ENCODE measurements at places on chromosomes 3 and 15.
A peak's percentile ranks its signal among the peaks of the same experiment; 100 is the strongest.

DNA sequence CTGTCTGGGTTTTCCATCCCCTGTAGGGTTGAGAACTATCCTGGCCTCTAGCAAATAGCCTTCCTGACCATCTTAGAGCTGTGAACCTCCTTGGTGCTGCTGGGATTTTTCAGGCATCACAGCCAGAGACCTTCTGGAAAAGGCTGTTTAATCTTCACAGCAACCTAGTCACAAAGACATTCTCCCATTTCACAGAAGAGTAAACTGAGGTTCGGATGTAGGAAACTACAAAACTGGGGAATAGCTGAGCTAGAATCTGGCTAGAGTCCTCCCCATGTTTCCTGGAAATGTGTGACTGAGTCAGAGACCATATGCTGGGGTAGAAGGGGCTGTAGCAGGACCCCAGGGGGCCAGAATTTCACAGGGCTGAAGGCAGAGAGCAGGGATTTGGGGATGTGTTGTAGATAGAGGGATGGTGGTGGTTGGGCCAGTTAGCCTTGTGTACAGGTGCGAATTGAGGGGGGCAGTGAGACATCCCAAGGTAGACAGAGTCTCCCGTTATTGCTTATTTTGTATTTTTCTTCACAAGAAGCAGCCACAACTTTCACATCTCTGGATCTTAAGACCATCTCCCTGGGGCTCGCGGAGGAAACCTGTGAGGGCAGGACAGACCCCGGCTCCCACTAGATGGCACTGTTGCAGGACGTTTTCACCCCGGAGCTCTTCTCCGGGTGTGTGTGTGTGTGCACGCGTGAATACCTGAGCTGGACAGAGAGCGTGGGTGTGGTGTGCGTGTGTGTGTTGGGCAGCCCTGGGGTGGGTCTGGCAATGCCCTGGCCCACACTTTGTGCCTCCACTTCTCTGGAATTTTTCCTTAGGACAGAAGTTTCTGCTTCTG is 66.9 kb upstream of the PRR23C start:
- peak; percentile 39 for DNase-seq

GRCh38 chr15:38065721-38066345 is 131.4 kb downstream of the TMCO5A start:
- DNase-seq, result no peak

DNA sequence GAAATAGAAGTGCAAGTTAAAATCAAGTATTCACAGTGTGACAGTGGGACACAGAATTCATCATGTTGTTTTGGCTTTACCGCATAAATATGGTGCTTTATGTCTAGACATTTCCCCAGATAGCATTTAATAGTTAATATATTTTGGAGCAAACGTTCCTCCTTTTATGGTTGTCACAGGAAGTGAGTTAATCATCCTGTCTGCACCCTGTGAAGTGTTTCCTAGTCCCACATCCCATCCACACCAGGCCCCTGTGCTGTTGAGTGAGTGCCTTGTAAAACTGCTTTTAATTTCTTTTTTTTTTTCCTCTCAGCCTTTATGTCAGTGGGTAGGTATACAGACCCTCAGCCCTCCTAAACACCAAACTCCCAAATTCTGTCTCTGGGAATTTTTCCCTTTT is 393.7 kb downstream of the FEZF2 start:
- DNase-seq, result no peak

DNA sequence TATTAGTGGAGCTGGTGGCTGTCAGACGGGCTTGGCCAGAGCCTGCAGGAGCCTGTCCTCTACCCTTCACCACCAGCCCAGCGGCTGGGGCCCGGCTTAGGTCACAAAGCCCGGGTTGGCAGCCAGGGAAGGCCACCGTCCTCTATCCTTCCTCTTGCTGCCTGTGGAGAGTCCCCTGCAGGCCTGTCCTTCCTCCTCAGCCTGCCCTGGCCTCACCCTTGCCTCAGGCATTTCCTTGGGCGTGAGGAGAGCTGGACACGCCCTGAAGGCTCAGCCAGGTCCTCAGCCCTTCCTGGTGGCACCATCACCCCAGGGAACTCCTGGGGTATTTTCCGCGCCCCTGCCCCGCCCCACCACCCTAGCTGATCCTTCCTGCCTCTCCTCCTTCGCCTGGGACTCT is 7.7 kb downstream of the CHAC1 start:
- DNase-seq, result no peak

DNA sequence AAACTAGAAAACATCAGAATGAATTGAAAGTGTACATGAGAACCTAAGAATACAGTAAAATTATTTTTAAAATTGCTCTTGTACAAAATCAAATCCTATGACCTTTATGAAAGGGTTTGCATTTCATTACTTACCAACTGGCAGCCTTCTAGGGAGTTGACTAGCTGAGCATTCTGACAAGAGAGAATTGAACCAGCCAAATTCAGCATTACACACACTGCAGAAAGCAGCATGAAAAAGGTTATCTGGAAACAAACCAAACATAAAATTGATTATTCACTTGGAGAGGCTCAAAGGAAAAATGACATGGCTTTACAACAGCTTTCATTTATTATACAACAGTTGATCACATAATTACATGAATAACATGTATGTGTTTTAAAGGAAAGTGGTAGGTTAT is 17.4 kb downstream of the NSMCE3 start:
- DNase-seq, result no peak

- no peak for DNase-seq
These were observed 177.9 kb downstream of the CHL1 start for GRCh38 chr3:374459-374858.

GRCh38 chr3:110749006-110749405 is 322.6 kb upstream of the NECTIN3 start:
- DNase-seq, result no peak

DNA sequence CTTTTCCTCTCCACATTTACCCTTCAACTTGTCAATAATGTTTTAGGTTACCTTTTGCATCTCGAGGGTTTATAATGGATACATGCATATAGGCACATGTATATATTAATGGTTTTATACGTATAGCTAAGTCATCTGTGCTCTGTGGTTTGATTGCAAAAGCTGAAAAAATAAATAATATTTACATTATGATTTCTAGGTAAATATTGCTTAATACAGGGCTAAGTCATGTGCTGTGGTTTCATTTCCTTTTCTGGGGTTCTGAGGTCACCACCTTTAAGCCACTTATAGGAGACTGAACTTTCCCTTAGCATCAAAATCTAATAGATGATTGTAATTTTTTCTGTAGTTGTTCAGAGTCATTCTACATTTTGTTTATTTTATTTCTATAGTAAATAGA is 33.1 kb downstream of the LPP start:
- no peak for DNase-seq

DNA sequence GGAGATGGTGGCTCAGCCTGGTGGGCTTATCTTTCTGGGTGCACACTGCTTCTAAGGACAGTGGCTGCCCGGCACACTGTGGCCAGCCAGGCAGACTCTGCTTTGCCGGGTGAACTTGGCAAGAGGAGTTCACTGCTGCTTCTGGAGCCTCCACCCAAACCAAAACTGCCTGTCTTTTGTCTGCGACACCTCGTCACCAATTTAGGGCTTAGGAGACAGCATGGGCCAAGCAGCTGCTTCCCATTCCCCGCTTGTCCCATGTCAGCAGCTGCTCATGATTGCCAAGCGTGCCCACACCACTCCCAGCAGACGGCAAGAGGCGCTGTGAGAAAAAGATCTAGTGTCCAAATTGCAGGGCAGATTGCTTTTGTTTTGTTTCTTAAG is 57.3 kb downstream of the LSM3 start:
- no peak for DNase-seq

- no peak for DNase-seq
These were observed 135.5 kb downstream of the CBLB start for GRCh38 chr3:105733356-105733755.

- DNase-seq, result no peak
These were observed 5.4 kb upstream of the TBC1D5 start for GRCh38 chr3:17747890-17748247.

DNA sequence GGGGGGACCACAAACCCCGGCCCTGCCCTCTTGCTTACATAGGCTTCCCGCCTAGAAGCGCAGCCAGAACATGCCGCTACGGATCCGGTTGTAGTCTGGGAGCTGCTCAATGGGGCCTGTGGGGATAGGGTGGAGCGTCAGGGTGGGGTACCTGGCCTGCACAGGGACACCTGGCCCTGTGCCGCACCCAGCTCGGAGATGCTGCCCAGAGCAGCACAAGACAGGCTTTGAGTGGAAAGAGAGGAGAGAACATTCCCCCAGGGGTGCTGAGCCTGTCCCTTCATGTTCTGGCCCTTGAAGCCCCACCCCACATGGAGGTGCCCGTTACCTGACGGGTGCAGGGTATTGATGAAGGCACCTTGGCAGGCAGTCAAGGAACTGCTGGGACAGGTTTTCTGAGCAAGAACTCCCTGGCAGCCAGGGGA is 4.0 kb upstream of the COL7A1 start:
- DNase-seq, result no peak

DNA sequence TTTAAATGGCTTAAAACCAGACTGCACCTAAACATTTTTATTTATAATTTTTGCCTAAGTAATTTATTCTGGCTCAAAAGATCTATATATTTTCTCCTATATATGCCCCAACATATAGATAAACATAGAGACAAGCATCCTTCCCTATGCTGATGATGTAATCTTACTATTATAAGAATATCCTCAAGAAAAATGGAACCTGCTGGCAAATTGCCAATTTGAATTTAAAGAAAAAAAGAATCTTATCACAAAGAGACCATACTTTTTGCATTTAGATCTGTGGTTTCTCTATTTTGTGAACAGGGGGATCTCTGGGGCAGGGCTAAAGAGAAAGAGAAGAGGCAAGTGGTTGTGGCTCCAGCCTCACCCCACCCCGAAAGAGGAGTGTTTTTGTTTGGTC is 107.2 kb upstream of the CMC1 start:
- DNase-seq, result no peak

DNA sequence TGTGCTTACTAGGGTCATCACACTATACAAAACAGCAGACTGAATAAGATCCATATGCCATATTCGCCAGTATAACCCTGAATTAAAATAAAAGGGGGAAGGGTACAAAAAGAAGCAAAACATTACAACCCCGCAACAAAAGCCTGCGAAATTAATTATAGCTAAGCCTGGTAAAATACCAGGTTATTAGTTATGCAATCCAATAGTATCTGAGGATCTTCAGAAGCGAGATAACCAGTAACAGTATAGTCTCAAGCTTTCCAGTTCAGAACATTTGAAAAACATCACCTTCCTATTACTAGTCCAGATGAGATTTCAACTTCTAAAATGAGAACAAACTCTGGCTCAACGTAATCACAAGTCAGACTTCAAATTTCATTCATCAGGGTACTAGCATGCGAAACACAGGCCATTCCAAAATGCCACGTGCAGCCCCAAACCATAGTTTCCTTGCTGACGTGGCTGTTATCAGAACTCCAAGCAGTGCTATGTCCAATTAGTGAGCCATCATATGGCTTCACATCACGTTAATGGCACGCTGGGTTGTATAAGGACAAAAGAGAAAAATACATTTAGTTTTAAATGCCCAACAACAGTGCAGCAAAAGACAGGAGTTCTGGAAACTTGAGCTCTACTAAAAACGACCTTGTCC is 1.1 kb downstream of the SSR3 start:
- no peak for DNase-seq

DNA sequence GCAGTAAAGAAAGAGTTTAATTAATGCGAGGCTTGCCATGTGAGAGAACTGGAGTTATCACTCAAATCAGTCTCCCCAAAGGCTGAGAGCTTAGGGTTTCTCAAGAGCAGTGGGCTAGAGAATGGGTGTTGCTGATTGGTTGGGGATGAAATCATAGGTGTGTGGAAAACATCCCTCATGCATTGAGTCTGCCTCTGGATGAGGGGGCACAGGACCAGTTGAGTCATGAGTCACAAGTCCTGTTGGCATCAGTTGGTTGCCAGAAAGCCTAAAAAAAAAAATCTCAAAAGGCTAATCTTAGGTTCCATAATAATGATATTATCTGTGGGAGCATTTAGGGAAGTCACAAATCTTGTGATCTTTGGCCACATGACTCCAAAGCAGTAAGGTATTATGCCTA is 800.3 kb downstream of the TUSC7 start:
- DNase-seq, result no peak

DNA sequence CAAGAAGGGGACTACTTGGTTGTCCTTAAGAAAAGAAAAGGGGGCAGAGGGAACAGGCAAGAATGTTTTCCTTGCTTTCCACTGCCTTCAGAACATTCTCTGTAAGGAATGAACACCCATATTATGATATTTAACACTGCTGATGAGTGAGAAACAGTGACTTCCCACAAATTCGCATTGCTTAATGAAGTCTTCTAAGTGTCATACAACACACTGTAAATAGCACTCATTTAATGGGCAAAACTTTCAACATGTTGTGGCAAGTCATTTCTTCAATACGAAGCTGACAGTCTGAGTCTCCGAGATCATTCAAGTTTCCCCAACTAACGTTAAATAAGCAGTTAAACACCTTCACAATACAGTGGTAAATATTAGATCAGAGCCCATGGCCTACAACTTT is 464.4 kb downstream of the SHQ1 start:
- no peak for DNase-seq

DNA sequence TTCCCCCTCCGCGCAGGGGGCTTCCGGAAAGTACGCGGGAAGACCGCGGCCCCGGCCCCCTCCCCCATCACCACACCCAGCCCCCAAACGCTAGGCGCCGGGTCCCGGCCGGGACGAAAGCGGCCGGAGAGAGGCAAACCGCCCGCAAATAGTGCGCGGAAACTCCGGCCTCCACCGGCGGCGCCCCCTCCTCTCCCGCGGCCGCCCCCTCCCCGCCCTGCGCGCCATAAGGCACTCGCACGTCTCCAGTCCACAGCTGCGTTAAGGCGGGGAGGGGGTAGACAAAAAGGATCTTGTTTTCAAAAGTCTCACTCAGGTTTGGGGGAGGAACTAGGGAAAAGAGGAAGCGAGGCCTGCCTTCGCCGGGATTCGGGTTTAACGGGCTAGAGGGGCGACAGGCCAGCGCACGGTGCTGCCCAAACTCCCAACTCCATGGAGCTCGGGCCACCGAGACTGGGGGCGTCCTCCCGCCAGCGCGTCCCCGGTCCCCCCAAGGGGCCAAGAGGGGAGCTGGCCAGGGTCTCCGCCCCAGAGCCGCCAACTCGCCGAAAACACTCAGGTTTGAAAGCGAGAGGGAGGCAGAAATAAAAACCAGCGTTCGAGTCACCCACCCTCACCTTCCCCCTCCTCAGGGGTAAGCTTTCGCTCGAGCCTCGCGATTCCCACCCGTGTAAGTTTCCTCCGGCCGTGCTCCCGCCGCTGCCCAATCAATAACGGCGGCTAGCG is 1.8 kb downstream of the ANP32A start:
- no peak for DNase-seq

DNA sequence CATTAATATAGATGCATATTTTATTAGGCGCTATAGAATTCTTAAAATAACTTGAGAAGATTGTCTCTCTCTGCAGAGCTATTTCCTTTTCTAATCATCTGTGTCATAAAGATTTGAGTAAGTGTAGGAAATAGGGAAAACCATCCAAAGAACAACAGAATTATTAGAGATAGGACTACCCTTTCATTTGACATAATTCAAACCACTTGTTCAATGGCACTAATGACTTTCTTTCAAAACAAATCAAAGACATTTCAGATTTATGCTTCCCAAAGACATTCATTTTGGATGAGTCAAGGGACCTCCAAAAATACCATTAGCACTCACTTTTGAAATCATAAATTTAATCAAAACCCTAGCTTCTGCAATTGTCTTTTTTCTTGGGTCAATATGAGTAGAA is 29.5 kb downstream of the PRICKLE2 start:
- no peak for DNase-seq

GRCh38 chr15:57079931-57080620 is 161.6 kb downstream of the TCF12 start:
- no peak for DNase-seq

GRCh38 chr3:196641333-196642054 is 2.0 kb downstream of the NRROS start:
- peak; percentile 39 for DNase-seq

Measured in effector CD4-positive, alpha-beta T cell (primary cell).